NCI-H69 (cell line): ENCODE measurements at places on chromosomes 3 and 15.

GRCh38 chr3:111712294-111713167 lies 117.4 kb upstream of the ZBED2 start:
- peak; percentile 96 for DNase-seq

DNA sequence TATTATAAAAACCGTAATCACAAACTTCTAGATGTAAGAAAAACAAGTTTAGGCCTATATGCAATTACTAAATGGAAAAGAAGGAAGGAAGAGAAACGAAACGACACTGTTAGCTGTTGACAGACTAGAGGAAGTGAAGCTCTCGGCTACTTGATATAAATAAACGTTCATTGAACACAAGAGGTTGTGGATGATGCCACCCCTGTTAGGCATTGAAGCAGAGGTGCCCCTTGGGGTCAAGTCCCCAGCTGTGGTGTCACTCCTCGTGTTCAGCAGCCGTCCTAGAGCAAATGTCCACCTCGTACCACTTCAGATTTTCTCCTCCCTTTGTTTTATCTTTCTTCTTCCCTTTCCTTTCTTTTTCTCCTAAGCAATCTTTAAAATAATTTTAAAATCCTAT lies 146.5 kb upstream of the UBE2E1 start:
- no peak for DNase-seq

- DNase-seq, result peak; percentile 79
These were observed 23.3 kb upstream of the C15orf39 start for GRCh38 chr15:75178171-75178937.

- DNase-seq, result no peak
These were observed 9.2 kb upstream of the LYZL4 start for GRCh38 chr3:42419563-42419962.
